ACHN (cell line): ENCODE measurements at places on chromosomes 12 and 14.
A peak's percentile ranks its signal among the peaks of the same experiment; 100 is the strongest.

- no peak for DNase-seq
Observed at GRCh38 chr14:87386524-87386923, 606.5 kb downstream of the GALC start.

DNA sequence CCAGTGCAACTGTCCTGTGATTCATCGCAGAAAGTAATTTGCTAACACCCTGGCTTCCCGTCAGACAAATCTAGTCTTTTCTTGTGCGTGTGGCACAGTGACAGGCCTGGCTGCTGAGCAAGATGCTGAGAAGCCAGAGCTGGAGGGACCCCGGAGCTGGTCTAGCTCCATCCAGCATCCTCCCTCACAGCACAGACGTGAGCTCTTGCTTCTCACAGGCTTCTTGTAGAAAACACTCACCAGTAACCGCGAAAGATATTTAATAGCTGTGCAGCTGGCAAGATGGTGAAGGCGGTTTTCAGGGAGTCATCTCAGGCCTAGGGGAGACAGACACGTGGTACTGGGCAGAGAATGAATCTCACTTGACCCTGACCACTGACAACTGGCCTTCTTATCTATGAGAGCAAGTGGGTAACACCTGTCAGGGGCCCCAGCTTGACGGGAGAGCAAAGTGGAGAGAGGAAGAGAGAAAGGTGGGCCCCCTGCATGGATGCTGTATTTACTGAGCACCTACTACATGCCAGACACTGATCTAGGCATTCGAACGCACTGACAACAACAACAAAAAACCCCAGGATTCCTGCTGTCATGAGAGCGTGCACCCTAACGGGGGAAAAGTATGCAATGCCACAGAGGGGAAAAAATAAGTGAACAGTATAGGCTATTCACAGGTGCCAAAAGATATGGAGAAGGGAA is 63.3 kb downstream of the CCDC88C start:
- DNase-seq: no peak

DNA sequence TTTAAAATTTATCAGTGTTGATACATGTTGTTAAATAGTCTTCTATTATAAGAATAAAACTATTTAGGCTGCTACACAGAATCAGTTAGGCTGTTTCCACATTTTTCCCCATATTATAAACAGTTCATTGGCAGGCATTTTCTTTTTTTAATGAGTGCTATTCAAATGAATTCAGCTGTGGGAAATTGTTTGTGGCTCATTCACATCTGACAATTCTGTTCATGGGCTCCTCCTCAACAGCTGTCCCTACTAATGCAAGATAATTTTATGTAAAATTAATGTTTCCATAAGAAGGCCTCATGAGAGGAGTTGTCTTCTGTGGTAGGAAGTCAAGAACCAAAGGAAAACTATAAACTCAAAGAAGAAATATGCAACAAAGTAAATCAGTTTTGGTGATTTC is 218.0 kb downstream of the PPFIA2 start:
- DNase-seq: no peak

DNA sequence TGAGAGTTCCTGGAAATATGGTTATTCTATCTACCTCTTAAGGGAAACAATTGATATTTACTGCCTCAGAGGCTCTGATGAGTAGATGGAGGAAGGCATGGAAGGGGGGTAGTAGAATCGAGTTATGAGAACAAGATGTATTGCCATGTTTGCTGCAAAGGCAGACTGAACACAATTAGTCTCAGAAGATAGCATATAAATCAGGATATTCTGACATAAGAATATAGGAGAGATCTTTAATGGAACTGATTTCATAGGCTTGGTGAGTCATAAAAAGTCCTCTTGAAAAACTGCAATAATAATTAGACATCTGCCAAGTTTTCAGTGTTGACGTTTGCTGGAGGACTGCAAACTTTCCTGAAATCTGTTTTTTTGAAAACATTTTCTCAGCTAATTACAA is 636.1 kb downstream of the TMTC2 start:
- no peak for DNase-seq

DNA sequence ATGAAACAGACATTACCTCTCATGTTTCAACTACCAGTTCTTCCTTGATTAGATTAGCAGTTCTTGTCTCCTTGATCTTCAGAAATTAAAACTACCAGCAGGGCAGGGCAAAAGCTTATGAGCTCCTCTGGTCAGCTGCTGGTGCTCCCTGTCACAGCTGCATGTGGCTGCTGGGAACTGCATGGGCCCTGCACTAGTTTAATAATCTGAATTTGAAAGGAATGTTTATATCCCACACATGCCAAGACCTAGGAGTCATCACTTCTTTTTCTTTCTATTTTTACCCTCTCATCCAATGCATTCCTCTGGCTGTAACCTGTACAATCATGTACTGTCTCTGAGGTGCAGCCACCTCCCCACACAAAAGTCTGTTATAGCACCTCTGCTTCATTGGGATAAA is 73.9 kb downstream of the ARMH4 start:
- DNase-seq: peak; percentile 88

DNA sequence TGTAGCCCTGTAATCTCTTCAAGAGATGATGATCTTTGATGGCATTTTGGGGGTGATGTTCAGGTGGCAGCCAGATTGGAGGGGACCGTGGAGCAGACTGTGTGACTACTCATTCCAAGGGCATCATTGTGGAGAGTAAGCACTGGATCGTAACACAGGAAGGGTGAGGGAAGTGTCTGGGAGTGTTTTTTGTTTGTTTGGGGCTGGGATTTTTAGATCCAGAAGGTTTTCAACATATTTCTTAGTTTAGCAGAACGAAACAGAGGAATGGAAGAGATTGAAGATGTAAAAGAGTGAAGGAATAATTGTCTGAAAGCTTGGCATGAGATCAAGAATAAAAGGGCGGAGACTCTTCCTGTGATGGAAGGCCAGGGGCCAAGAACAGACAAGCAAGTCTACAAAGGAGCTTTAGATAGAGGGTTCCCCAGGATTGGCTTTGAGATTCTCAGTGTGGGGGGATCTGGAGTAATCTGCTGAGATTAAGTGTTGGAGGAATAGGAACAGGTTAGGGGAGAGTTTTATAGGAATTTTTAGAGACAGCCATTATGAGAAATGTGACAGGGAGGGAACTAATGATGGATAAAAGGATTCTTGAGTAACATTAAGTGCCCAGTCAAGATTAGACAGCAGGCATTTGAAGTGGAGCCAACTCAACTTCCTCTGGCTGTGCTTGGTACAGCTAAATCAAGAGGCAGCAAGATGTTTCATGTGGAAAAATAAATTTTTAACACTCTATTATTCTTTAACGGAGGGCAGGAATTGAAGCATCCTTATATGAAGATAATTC is 79.7 kb upstream of the REP15 start:
- peak; percentile 59 for DNase-seq

GRCh38 chr14:35883677-35884293 is 57.6 kb downstream of the BRMS1L start:
- DNase-seq: peak; percentile 35

DNA sequence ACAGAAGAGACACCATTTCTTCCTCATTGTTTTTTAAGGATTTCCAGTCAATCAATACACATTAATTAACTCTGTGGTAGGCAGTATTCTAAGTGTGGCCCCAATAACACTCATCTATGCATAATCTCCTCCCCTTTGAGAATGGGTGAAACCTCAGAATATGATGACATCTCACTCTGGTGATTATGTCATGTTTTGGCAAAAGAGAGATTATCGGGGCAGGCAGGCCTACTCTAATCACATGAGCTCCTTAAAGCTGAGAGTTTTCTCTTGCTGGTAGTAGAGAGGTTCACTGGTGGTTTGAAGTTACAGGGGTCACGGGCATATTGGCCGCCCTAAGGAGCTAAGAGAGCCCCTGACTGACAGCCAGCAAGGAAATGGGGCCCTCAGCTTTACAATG is 7.1 kb upstream of the LGMN start:
- no peak for DNase-seq

GRCh38 chr12:38782359-38782758 is 123.0 kb downstream of the CPNE8 start:
- no peak for DNase-seq

DNA sequence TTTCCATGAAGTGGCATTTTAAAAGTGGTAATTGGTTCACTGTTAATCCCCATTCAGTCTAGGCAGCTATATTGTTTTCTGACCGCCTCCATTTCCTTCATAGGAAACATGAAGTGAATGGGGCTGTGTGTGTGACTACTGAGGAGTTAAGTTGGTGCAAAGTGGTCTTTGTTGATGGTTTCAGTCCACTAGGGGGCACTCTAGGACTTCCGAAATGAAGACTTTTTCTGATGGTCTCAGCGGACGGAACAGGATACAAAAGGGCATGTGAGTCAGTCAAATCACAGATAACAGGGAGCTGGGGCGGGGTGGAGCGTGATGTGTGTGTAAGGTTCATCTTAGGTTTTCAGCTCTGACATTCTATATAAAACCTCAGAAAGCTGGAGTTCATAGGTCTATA is 240.1 kb upstream of the OR4E1 start:
- DNase-seq: peak; percentile 77

DNA sequence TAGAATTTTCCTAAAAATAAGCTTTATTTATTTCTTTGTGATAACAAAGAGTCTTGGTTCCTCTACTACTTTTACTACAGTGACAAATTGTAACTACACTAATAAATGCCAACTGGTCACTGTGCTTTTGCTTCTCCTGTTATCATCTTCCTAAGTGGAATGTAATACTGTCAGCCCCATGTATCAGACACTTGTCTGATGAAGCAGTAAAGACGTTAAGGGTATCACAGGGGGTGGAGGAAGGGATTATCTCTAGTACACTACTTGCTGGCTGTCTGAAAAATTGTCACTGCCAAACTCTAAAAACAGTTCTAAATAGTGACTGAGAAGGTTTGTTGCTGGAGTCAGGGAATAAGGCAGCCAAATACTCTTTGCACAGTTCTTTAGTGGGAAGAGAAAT is 11.3 kb downstream of the ASB8 start:
- no peak for DNase-seq

DNA sequence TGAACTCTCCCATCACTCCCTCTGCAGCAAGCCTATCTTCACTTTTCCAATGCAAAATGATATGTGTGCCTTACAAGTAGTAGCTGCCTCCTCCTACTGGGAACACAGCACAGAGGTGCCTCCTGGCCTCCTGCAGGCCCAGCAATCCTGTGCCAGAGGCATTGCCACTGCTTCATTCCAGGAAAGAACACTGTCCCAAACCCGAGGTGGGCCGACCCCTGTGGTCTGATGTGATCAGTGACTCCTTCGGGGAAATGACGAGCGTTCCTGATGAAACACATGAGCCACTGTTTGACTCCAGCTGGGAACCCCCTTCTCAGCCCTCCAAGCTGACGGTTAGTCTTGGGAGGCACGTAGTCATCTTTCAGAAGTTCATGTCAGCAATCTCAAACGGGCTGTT is 19.5 kb downstream of the PSMC1 start:
- no peak for DNase-seq

DNA sequence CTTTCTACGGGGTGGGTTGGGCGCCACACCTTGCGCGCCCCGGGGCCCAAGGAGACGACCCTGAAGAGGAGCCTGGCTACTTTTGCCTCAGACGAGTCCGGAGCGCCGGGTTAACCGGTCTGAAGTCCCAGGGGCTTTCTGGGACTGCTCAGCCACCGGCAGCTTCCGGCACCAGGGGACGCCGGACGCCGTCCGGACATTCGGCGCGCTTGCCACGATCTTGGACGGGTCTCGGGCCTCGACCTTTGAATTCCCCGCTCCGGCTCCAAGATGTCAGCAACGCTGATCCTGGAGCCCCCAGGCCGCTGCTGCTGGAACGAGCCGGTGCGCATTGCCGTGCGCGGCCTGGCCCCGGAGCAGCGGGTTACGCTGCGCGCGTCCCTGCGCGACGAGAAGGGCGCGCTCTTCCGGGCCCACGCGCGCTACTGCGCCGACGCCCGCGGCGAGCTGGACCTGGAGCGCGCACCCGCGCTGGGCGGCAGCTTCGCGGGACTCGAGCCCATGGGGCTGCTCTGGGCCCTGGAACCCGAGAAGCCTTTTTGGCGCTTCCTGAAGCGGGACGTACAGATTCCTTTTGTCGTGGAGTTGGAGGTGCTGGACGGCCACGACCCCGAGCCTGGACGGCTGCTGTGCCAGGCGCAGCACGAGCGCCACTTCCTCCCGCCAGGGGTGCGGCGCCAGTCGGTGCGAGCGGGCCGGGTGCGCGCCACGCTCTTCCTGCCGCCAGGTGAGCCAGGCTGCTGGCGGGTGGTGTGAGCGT is at the start of gene ACOT4:
Gene ACOT4 (plus strand): TSS at position 184 of the 760 bp plus-strand sequence. CDS start 87 bp downstream, at position 271.
- peak; percentile 17 for DNase-seq

- DNase-seq: no peak
Observed at GRCh38 chr14:101132588-101132987, 229.1 kb upstream of the RTL1 start.

DNA sequence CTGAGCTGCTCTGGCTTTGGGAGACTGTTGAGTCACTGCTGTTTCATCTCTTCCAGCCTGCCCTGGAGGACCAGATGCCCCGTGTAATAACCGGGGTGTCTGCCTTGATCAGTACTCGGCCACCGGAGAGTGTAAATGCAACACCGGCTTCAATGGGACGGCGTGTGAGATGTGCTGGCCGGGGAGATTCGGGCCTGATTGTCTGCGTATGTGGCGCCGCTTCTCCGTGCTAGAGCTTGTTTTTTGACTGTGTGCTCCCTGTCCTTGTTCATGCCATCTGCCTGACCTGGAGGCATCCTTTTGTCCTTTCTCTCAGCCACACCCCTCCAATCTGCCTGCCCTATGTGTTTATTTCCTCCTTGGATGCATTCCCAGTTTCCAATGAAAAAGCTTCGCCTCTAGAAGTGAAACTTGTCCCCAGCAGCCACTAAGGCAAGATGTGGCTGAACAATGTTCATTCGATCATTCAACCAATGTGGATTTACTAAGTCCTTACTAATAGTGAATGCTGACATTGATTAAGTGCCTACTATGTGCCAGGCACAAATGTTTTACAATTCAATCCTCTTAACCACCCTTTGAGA is 98.6 kb downstream of the NT5DC3 start:
- DNase-seq: no peak

DNA sequence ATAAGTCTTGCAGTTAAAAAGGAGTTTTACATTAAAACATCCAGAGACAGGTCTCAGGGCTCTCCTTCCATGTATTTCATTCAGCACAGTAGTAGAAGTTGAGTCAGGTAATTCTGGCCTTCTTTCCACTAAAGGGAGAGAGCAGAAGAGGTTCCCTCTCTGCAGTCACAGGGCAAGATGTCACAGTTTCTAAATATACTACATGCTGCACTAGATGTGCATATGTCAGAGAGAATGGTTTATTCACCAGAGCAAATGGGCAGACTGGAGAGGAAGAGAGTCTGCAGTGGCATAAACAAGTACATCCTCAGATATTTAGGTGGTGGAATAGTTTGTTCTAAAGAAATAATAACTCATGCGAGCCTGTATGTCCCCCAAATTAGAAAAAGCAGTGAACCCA is 132.0 kb downstream of the KICS2 start:
- no peak for DNase-seq

- DNase-seq: no peak
Observed at GRCh38 chr14:32933629-32934072, 5.0 kb upstream of the NPAS3 start.
